ENCODE measurements at places on chromosomes 4 and X.

- DNase-seq = peak; percentile 41
Measured at GRCh38 chr4:72663828-72664227, 94.8 kb upstream of the ADAMTS3 start.

- DNase-seq = no peak
Measured at GRCh38 chrX:72083291-72083690, 48.4 kb downstream of the RTL5 start.

DNA sequence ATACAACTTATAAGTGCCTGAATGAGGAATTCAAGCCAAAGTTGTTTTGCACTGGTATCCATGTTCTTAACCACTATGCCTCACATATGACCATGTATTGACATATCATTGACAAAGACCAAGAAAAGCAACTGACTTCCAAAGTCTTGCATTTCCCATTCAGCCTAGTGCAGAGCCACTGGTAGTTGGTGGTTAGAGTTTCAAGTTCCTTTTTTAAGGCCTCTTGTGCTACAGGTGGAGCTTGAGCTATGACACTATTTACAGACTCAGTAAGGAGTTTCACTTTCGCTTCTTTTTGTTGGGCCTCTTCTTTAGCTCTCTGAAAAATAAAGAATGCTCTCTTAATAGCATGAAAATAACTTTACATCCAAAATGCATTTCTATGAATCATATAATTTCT, 763.0 kb downstream of the DMD start:
- DNase-seq = no peak

- no peak for DNase-seq
Measured at GRCh38 chr4:2275546-2276251, 13.8 kb upstream of the MXD4 start.

DNA sequence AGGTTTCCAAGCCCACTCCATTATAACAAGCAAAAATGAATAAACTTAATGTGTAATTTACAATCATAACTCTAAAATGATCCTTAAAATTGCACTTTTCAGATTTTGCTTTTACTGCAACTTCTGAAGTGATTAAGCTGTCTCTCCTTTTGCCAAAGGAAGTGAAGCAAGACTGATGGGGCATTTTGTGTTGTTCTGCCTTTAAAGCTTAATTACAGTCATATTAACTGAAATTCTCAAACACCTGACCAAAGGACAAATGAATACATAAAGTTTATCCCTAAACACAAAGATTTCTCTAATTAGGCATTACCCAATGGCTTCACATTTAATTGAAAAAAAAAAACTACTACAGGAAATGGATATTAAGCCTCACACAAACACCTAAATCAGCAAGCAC, 101.8 kb downstream of the ATP11C start:
- DNase-seq = no peak
